ENCODE measurements at places on chromosomes 1 and 21.

DNA sequence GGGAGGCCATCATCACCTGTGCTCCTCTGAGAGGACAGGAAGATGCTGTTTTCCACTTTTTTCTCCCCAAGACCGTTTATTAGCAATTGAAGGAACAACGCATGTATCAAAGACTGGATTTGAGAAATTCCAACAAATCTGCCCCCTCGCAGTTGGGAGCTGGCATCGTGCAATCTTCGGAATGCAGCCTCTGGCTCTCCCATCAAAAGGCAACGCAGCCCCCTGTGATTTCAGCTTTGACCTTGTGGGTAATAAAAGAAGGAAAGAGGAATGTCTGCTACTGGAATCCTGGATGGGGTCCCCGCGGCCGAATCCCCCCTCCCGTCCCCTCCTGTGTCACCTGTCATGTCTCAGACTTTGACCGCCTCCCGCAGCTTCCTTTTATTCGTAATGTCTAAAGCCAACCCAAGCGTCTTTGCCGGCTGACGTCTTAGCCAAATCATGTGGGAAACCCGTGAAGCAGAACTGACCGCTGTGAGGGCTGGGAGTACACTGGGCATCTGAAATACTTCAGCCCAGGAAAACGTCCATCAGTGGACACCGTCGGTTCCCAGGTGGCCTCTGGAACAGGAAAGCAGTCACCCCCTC lies 101.5 kb downstream of the WDR4 start:
- DNase-seq = peak; percentile 87

DNA sequence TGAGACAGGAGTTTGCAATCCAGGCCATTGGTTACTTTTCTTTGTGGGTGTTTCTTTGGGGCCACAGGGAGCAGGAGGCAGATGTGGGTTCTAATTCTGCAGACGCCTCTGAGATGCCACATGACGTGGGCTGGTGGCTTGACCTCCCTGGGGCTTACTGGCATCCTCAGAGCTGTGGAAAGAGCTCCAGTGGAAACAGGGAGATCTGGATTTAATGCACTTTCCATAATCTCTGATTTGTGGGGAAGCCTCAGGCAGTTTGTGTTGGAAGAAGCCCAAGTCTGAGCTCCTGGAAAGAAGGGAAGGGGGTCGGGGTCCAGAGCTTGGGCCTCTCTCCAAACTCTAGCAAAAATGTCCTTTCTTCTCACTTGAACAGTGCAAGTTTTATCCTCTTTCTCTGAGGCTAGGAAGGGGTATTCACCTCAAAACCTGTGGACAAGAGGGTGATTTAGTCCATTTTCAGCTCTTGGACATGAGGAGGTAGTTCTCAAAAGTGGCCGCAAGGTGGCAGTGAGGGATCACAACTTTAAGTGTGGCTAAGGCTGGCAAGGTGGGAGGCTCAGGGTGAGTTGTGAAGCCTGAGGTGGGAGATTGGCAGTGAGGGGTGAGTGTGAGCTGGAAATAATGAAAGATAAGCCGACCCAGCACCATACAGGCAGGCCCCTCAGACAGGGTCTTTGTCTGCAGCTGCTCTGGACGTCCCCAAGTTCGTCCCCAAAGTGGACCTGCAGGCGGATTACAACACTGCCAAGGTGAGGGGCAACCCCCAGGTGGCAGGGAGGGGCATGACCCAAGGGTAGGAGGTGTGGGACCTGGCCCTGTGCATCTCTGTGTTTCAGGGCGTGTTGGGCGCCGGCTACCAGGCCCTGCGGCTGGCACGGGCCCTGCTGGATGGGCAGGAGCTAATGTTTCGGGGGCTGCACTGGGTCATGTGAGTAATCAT lies 9.2 kb downstream of the IKBKE start:
- DNase-seq = peak; percentile 74

- DNase-seq = peak; percentile 11
Measured at GRCh38 chr1:221458447-221459156, 283.3 kb downstream of the DUSP10 start.

GRCh38 chr1:51316846-51317120 lies 13.6 kb downstream of the TTC39A start:
- DNase-seq = peak; percentile 92

DNA sequence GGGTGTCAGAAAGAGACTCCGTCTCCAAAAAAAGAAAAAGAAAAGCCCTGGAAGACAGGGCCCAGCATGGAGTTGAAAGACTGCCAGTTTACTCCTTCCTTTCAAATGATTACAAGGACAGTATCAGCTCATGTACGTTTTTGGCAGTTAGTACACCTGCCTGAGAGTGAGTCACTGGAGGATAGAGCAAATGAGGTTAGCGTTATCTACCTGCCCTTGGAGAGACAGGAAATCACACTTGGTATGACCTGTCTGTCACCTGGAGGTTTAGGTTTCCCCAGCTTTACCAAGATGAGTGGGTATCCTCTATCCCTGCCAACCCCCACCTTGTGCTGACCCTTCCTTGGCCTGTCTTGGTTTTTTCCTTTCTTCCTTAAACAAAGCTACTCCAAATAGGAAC lies 96.8 kb upstream of the BMP8A start:
- peak; percentile 92 for DNase-seq

DNA sequence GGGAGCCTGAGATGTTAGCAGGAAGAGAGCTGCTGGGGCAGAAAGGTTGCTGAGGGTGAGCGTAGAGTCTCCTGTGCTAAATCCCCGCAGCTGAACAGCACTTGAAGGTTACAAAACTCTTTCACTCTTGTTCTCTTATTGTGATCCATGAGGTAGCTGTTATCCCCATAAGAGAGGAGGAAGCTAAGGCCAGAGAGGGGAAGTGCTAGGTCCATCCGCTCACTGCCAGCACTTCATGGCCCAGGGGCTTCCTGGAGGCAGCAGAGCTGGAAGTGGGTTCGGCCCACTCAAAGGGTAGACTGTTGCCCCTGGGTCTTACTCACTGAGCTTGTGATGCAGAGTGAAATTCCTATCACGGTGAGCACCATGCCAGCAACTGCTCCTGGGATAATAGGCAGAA lies 5.6 kb downstream of the TMEM234 start:
- no peak for DNase-seq

DNA sequence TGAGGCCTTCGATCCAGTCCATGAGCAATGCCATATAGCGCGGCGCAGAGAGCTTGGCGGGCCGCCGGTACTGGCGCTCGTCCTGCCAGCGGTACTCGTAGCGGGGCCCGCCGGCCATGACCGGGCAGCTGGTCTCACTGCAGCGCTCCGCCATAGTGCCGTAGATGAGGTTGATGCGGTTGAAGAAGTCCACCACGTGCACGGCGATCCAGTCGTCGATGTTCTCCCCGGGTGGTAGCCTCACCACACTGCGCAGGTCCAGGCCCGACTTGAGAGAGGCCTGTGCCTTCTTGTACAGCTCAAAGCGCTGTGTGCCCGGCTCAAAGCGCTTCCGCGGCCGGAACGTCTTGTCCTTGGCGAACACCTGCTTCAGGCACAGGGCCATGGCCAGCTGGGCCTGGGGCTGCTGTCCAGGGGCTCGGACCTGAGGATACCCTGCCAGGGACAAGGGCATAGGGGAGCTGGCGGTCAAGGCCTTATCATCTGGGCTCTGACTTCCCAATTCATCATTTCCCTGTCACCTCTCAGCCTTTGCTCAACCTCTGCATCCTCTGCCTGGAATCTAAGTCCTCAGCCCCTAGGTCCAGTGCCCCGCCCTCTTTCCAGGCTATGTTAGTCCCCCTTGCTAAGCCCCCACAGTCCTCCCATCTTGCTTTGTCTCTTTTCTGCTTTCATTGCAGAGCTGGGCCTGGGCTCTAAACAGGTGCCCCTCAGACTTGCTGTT lies 3.5 kb downstream of the MOB3C start:
- DNase-seq = no peak

DNA sequence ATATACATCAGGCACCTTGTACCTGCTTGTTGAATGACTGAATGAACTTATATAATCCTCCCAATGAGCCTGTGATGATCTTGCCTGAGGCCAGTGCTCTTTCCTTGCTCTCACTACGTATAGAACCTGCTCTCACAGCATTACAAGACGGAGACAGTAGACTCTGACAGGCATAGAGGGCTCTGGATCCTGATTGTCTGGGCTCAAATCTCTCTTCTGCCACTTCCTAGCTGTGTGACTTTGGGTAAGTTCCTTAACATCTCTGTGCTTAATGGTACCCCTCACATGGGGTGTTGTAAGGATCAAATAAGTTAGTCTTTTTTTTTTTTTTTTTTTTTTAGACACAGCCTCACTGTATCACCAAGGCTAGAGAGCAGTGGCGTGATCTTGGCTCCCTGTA lies 4.2 kb upstream of the MAN1C1 start:
- DNase-seq = no peak

GRCh38 chr1:230851291-230851691 lies 17.0 kb downstream of the C1orf198 start:
- peak; percentile 30 for DNase-seq

DNA sequence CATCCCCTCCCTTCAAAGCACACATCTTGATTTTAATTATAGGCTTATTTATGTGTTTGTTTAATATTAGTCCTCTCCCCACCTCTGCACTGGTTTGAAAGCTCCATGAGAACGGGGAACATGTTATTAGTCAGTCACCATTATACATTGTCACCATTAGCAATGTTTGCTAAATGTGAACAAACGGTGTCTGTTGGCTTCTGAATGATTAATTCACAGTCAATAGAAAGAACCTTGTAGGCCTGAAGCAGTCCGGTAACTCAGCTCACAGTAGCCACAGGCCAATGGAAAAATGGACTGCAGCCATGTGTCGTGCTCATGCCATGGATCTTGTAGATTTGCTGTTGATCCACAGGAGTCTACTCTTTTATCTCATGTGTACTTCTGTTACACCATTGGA lies 49.7 kb upstream of the NHLH2 start:
- DNase-seq = no peak

GRCh38 chr1:31745096-31745945 lies 18.8 kb downstream of the ADGRB2 start:
- peak; percentile 64 for DNase-seq

GRCh38 chr1:33988161-33988560 lies 124.3 kb downstream of the HMGB4 start:
- DNase-seq = no peak

- DNase-seq = peak; percentile 86
Measured at GRCh38 chr1:160837558-160838205, 25.0 kb downstream of the CD244 start.

Data from kidney tubule cell (primary cell).